Caki2 (cell line): ENCODE measurements at places on chromosomes 11 and 22.

DNA sequence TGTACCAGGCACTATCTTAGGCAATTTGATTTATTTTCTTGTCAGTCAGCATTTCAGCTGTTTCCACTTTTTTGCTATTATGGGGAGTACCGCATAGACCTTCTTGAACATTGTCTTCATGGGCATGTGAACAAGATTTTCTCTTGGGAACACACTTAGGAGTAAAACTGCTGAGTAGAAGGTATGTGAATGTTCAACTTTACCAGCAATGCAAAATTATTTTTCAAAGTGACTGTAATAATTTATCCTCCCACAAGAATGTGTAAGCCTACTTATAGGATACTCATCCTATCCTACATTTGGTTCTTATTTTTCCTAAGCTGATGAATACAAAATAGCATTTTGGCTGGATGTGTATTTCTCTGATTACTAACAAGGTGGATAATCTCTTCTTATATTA, 132.0 kb upstream of the NAV2 start:
- no peak for DNase-seq

GRCh38 chr22:50469377-50470305, 5.2 kb downstream of the SBF1 start:
- peak; percentile 55 for DNase-seq

GRCh38 chr11:2750101-2750681, 50.4 kb upstream of the KCNQ1OT1 start:
- no peak for DNase-seq

DNA sequence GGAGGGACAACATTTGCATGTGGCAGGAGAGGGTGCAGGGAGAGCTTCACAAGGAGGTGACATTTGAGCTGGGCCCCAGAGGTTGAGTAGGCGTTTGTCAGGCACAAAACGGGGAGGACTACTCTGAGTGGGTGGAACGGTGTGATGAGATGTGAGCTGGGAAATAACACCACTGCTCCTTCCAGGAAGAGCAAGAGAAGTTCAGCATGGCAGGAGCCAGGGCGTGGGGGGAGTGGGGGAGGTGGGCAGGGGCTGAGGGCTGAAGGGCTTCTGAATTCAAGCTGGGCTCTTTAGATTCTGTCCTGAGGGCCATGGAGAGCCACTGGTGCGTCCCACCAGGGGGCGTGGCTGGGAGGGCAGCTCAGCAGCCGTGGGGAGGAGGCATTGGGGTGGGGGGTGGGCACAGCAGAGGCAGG, 54.2 kb downstream of the OTOG start:
- no peak for DNase-seq

DNA sequence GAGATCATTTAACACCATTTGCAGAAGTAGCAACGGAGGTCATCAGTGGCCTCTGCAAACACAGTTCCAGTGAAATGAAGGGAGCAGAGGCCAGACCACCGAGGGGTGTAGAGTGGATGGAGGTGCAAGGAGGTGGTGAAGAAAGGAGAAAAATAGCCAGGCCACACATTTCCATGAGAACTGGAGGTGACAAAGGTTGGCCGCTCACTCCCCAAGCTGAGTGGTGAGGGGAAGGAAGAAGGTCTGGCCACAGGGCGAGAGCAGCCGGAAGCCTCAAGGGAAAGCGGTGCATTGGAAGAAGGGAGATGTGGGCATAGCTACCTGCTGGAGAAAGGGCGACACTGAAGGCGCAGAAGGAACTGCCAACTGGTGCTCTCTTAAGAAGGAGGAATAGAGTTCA, 20.1 kb upstream of the TMPRSS4 start:
- no peak for DNase-seq

GRCh38 chr22:37925330-37925729, 19.2 kb downstream of the MICALL1 start:
- DNase-seq: no peak

DNA sequence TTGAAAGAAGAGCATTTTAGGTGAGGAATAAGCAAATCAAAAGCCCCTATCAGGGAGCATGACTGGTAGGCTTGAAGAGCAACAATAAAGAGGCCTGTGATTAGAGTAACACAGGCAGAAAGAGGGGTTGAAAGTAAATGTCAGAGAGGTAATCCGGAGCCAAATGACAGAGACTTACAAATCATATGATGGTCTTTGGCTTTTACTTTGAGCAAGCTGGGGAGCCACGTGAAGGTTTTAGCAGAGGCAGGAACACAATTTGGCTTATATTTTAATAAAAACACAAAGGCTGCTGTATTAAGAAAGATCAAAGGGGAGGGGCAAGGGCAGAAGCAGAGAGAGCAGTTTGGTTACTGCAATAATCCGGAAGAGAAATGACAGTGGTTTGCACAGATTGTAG, 12.8 kb upstream of the NARS2 start:
- DNase-seq: no peak

DNA sequence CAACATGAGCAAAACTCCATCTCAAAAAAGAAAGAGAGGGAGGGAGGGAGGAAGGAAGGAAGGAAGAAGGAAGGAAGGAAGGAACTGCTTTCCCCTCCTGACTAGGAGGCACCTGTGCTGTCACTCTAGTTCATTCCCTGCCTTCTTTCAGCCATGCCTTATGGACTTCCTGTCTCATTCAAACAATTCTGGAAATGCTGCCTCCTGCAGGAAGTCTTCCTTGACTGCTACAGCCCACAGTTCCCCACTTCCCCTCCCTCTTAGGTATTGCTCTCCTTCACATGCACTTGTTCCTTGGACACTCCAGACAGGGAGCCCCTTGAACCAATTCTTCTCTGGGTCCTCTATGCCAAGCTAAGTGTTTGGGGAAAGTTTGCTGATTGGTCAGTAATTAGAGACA, 31.6 kb upstream of the WNT11 start:
- DNase-seq: no peak

DNA sequence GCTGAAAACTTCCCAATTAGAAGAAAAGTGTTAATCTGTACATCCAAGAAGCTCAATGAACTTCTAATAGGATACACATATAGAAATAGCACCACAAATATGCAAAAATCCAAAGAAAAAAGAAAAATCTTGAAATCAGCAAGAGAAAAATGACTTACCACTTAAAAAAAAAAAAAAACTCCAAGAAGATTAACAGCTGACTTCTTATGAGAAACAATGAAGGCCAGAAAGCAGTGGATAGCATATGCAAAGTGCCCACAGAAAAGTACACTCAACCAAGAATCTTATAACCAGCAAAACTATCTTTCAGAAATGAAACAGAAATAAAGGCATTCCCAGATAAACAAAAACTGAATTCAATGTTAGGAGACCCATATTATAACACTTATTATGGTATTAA, 29.9 kb upstream of the OR5B12 start:
- DNase-seq: no peak

DNA sequence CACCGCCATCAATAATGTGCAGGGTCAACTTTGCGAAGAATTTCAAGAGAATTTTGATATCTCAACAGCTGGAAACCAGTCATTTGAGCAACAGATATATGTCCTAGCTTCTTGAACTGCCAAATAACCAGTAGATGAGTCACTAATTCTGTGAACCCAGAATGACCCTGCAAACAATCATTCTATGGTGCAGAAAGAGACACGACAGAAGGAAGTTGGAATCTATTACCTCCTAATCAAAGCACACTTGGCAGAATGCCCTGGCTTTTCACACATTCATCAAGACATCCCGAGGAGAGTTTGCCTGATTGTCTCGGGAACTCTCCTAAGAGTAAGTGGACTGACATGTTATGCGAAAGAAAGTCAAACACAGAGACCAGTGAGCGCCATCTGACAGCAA, 621.1 kb downstream of the OPCML start:
- DNase-seq: peak; percentile 76

DNA sequence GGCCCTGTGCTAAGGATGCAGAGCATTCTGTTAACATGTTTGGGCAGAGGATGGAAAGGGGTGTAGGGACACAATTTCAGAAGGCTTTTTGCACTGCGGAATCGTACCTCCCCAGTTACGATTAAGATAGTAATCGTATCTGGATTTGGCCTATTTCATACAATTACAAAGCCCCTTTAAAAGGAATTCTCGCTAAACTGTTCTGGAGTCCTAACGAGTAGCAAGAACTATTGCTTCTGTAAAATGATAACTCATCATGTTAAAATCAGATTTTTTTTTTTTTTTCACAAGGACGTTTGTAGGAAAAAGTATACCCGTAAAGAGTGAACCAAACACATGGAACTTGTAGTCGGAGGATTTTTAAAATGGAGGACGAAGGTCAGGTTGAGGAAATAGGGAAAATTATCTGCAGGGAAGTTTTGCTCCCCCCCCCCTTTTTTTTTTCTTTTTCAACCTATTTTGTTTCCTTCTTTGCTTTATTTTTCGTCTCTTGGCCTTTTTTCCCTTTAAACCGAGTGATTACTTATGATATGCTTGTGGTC, 934 bp downstream of the HSD17B12 start:
- peak; percentile 12 for DNase-seq

DNA sequence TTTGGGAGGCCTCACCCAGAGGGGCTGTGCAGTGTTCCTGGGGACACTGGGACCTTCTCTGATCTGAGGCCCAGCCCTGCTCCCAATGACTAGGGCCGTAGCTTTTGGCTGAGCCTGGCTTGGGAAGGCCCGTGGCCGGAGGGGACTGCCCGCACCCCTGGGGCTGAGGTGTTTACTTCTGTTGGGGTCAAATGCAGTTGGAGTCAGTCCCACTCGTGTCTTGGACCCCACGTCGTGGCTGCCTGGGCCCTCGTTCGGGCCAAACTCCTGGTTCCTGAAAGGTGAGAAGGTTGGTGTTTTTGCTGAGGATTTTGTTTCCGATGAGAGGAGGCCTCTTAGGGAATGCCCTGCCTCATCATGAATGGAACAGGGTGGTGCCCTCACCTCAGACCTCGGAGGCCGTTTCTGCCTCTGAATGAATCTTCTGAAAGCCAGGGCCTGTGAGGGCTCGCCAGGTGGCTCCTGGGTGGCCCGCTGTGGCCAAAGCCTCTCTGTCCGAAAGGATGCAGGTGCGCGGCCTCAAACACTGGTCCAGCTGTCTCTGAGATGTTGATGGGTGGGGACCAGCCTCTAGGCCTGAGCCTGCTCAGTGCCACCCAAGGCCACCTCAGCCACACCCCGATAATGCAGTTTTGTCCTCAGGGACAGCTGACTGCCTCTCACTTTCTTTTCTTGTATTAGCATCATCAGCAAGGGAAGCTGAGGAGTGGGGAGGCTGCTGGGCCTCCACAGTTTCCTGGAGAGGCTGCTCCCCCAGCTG, 40.3 kb upstream of the A4GALT start:
- DNase-seq: no peak

DNA sequence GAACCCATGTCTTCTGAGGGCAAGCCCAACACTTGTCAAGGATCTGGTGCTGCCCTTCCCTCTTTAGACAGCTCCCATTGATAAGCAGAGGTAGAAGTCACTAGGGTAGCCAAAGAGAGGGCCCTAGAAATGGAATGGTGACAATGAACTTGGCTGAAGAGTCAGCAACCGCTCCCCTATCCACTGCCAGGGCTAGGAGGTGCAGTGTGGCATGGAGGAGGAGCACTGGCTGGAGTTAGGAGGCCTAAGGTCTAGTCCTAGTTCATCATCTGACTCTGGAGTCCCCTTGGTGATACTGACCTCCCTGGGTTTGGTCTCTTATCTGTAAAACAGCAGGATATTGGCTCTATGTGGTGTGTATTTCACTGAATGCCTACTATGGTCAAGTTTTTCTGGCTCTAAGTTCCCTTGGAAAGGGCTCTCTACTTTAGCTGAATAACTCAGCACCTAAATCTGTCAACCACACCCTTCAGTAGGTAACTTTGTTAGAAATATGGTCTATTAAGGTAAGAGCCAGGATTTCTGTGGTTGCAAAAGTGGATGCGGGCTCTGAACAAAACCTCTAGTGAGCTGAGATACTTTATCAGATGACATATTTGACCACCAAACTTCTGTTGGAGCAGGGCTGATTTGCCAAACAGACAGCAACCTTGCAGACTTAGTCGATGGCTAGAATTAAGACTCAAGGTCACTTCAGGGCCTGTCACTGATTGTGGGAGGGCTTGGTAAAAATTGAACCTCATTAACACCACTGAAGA, 10.5 kb downstream of the TIMP3 start:
- DNase-seq: no peak

DNA sequence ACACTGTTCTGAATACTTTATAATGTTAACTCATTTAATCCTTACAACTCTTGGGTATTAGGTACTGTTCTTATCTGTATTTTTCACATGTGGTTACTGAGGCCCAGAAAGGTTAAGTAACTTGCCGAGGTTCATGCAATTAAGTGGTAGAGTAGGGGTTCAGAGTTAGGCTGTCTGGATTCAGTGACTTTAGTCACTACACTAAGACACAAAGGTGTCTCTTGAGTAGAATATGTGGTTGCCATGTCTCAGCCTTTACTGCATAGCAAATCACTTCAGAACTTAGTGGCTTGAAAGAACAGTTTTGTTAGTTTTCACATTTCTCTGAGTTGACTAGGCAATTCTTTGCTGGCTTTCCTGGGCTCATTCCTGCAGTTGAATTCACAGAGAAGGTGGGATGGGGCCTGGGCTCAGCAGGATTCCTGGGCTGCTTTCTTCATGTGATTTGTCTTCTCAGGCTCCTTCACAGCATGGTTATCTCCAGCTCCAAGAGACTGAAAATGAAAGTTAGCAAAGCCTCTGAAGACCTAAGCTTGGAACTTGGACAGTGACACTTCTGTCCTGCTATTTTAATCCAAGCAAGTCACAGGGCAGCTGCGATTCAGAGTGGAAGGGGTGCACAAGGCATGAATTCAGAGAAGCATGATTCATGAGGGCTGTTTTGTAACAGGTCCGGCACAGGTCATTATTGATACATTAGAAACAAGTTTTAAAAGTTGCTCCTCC, 68.3 kb downstream of the SPECC1L start:
- no peak for DNase-seq

- peak; percentile 23 for DNase-seq
These were observed 5.4 kb upstream of the TXN2 start for GRCh38 chr22:36486619-36487384.

DNA sequence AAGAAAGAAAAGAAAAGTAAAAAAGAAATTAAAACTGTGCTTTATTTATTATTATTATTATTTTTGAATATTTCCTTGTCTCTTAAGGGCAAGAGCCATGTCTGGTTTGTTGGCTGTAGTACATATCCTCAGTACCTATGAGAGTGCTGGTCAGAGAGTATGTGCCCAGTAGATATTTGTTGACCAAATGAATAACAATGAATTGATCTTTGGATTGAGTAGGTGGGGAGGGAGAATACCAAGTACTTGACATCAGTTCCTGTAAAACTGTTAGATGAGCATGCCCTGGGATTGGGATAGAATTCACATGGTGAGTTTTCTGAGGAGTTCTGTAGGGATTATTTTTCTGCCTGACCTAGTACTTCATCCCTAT, 11.4 kb downstream of the STIM1 start:
- DNase-seq: no peak

DNA sequence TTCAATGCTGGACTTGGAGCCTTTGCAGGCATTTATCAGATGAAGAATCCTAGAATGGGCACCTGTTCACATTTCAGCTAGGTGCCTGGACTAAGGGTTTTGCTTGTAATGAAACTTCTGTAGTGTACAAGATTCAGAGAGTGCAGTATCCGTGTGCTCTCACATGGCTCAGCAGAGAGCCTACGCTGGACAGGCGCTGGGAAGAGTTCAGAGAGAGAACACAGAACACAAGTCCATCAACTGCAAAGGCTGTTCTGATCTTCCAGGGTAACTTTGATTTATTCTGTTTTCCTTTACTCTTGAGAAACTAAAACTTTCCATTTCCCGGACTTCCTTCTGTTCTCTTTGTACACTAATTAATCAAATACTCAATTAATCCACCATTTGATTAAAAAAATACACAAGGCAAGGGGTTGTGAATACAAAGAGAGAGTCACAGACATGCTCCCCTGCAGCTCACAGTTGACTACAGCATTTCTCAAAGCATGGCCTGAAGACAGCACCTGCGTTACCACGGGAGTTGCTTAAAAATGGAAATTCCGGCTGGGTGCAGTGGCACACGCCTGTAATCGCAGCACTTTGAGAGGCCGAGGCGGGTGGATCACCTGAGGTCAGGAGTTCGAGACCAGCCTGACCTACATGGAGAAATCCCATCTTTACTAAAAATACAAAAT, 393.7 kb downstream of the LARGE1 start:
- DNase-seq: no peak
